Stimulated activated CD8-positive, alpha-beta memory T cell treated with anti-CD3 and anti-CD28 coated beads, Interleukin-4, amount 100 ng/mL, for 4 hours (primary cell): ENCODE measurements at places on chromosomes 12 and 14.

GRCh38 chr12:80219345-80219744, 120.0 kb downstream of the OTOGL start:
- DNase-seq = no peak

DNA sequence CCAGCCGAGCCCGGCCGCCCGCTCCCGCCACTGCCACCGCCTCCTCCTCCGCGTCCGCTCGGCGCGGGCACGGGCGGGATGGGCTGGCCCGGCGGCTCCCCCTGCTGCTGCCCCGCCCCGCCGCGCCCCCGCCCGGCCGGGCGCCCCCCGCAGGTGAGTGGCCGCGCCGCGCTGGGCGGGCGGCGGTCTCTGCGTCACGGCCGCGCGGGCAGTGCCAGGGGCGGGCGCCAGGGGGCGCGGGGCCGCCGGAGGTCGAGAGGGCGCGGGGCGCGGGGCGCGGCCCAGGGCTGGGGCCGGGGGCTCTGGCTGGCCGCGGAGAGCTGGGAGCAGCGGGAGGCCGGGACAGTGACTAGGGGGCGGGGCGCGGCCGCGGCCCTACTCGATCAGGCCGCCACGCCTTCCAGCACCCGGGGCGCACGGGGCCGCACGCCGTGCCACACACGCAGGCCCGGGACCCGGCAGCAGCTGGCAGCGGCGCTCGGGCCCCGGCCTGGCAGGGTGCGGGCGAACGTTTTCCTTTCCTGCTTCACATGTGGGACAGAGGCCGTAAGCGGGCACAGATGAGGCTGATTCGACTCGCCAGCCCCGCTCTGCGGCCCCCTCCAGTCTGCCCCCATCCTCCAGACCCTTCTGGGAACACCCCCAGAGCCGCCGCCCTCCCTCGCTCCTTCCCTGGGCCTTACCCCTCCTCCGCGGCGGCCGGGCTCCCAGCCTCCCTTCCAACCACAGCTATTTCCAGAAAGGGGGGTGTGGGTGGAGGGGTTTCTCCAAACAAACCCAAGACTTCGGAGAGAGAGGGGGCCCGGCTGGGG, 2.4 kb upstream of the TNS2 start:
- peak; percentile 34 for DNase-seq

DNA sequence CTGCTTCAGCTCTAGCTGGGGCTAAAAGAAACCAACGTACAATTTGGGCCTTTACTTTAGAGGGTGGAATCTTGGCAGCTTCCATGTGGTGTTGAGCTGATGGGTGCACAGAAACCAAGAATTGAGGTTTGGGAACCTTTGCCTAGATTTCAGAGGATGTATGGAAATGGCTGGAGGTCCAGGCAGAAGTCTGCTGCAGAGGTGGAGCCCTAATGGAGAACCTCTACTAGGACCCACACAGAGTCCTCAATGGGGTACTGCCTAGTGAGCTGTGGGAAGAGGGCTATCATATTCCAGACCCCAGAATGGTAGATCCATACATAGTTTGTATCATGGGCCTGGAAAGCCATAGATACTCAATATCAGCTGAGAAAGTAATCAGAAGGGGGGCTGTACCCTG, 500.4 kb upstream of the ATP2B1 start:
- DNase-seq = no peak

GRCh38 chr14:55620277-55620676, 40.3 kb downstream of the KTN1 start:
- DNase-seq = no peak

- DNase-seq = no peak
These were observed 110.4 kb upstream of the RFLNA start for GRCh38 chr12:124184456-124184855.

- no peak for DNase-seq
These were observed 68.4 kb upstream of the PTGR2 start for GRCh38 chr14:73783107-73783727.

- no peak for DNase-seq
These were observed 126.1 kb upstream of the PRMT8 start for GRCh38 chr12:3364661-3365462.

DNA sequence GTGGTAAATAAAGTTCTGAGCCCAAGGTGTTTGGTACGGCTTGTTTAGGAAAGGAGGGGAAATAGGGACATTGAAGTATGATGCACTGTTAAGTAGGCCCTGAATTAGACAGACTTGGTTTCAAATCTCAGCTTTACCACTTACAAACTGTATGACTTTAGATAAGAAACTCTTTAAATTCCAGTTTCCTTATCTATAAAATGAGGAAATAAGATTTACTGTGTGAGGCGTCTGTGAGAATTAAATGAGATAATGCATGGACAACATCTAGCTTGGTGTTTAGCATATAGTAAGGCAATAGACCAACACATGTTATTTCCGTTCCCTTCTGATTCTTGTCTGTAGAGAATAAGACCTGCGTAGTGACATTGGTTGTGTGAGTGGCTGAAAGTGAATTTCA, 7.0 kb downstream of the NCKAP1L start:
- no peak for DNase-seq

DNA sequence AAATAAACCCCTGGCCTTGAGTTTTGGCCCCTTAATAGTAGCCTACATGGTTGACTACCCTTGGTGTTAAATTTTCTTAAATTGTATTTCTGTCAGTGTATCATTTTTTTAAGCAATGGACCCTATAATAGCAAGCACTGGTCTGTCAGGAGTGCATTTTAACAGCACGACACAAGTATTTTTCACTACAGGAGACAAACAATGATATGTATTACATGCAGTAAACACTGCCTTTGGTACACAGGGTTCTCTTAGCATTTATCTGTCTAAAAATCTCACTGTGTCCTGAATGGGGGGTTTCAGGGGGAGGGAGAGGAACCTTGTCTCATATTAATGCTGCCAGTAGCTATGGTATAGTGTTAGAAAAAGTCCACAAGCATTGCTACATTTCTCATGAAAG, 18.4 kb downstream of the LMO3 start:
- DNase-seq = no peak

GRCh38 chr12:95506707-95507523, 33.0 kb downstream of the METAP2 start:
- no peak for DNase-seq

GRCh38 chr12:49330631-49331379, 6.2 kb downstream of the C1QL4 start:
- DNase-seq = no peak

DNA sequence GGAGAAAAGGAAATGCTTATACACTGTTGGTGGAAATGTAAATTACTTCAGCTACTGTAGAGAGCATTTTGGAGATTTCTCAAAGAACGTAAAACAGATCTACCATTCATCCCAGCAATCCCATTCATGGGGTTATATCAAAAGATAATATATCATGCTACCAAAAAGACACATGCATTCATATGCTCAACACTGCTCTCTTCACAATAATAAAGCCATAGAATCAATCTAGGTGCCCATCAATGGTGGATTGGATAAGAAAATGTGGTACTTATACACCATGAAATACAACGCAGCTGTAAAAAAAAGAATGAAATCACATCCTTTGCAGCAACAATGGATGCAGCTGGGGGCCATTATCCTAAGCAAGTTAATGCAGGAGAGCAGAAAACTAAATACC, 1487.7 kb upstream of the SEL1L start:
- no peak for DNase-seq
